ENCODE measurements at places on chromosomes 5 and 9.

GRCh38 chr9:69036309-69036708, 757 bp downstream of the FXN start:
- DNase-seq = peak; percentile 12

DNA sequence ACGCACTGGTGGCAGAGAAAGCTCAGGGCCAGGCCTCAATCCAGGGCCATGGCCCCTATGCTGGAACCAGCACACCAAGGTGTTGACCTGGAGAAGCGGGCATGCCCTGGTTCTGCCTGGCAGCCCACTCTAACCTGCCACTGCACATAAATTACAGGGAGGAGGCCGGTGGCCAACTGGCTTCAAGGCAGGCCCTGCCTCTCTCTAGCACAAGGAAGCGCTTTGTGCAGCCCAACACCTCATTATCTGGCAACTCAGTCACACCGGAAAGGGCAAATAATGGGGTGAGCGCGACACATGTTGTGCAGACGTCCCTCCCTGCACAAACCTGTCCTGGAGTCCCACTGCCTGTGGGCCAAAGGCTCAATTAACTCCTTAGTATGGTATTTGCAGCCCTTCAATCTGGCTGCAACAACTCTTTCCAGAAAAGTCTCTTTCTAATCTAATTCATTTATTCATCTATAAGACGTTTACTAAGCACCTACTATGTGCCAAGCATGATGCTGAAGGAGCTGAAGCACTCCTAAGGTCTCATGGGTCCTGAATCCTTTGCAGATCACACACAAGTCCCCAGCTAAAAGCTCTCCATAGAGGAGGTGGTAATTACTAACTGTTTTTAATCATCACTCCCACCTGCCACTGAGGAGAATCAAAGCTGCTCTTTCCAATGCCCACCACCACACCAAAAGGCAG, 24.9 kb downstream of the SHB start:
- no peak for DNase-seq

GRCh38 chr5:167763772-167764171, 527.7 kb upstream of the WWC1 start:
- no peak for DNase-seq

GRCh38 chr5:131996210-131997025, 15.0 kb downstream of the ACSL6 start:
- DNase-seq = no peak

GRCh38 chr9:133916159-133916541, 76.0 kb downstream of the VAV2 start:
- DNase-seq = no peak

DNA sequence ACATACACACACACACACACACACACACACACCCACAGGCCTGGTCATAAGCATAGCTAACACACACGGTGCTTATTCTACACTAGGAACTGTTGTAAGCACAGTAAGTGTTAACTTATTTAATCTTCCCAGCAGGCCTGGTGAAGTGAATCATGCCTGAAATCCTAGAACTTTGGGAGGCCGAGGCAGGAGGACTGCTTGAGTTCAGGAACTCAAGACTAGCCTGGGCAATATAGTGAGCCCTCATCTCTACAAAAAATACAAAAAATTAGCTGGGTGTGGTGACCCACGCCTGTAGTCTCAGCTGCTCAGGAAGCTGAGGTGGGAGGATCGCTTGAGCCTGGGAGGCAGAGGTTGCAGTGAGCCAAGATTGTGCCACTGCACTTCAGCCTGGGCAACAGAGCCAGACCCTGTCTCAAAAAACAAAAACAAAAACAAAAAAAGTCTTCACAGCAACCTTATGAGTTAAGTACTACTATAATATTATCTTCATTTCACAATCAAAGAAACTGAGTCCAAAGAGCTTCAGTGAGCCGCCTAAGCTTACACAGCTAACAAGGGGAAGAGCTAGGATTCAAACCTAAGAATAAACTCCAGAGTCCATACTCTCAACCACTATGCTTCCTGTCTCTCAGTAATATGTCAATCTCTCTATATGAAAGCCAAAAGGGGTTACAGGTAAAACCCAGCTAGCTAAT, 2.3 kb downstream of the MEGF9 start:
- no peak for DNase-seq
